ENCODE measurements at places on chromosomes 11 and 22. TPM values are rescaled to one million over a fixed set of nuclear protein-coding genes. Genes with fewer than 3 reads are reported as not detected.
A peak's percentile ranks its signal among the peaks of the same experiment; 100 is the strongest.

GRCh38 chr11:30501744-30502143, 84.4 kb downstream of the MPPED2 start:
- no peak for DNase-seq

DNA sequence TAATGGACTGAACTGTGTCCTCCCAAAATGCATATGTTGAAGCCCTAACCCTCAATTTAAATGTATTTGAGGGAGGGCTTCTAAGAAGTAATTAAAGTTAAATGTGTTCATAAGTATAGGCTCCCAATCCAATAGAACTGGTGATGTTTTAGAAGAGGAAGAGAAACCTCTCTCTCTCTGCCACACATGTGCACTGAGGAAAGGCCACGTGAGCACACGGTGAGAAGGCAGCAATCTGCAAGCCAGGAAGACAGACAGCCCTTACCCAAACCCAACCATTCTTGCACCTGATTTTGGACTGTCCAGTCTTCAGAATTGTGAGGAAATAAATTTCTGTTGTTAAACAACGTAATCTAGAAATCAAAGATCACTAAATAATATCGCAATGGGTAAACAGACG, 501.5 kb upstream of the ARHGAP42 start:
- DNase-seq, result no peak

DNA sequence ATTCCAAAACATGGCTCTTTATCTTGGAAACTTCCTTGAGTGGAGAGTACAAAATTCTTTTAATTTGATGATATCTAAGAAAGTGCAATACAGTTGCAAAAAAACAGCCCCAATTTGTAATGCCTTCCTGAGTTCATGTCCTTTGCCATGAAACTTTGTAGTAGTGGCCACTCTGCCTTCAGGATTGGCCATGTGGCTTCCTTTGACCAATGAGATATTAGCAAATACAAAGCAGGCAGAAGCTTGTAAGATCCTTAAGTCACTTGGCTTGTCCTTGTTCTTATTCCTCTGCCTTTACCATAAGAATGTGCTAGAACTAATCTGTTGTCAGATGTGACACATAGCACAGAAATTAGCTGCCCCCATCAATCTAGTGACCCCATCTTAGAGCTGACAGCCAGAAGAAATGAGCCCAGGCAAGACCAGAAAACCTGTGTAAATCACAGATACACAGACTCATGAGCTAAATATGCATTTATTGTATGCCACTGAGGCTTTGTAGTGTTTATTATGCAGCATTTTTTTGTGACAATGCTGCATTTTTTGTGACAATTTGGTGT, 29.8 kb upstream of the BLID start:
- DNase-seq, result no peak

GRCh38 chr11:16318320-16318719, 38.0 kb downstream of the SOX6 start:
- no peak for DNase-seq

GRCh38 chr11:59426361-59427067, at the start of gene OR5A2:
Gene OR5A2 (minus strand): TSS chr11:59426413. CDS start chr11:59422953, 3,460 bp downstream.
- no peak for DNase-seq

DNA sequence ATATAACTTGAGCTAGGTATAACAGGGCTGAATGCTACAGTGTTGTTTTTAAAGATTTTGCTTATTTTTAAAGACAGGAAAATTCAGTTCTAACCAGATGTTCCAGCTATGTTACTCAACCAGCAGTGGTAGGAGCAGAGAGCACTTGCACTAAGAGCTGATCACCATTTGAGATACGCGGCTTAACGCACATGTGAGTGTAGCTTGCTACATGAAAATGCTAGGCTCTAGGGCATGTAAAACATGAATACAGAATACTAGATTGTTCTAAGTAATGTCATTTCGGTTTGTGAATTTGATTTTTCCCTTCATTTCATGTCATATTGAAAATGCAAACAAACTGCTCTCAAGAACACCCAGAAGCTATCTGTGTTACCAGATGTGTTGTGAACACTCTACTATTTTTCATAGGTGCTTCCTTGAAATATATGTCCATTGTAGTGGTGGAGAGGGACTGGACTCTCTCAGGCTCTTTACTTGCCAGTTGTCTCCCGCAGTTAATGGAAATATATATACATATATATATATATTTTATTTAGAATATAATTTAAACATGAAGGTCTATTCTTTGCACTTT, 10.8 kb upstream of the TECTA start:
- DNase-seq, result no peak

GRCh38 chr22:45671783-45672563, at the start of gene ATXN10:
Gene ATXN10 (plus strand): TSS chr22:45671834. CDS start chr22:45672064, 230 bp downstream.
- DNase-seq, result peak; percentile 74

- DNase-seq, result no peak
These were observed 1161.1 kb downstream of the BRD1 start for GRCh38 chr22:48666620-48667019.

DNA sequence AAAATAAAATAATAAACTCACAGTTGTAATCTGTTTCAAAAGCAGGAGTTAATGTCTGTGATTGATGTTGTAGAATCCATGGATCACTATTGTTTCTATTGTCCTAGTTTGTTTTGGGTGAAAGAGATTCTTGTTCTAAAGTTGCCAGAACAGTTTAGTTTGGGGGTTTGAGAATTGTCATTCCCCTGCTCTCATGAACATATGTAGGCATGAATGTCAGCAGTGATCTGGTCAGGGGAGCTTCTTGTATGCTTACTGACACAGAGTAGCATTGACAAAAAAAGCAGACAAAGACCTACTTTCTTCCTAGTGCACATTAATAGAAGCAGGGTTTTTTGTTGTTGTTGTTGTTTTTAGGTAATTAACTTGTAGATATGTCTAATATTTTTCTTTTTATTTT, 38.6 kb downstream of the ARHGAP1 start:
- no peak for DNase-seq

The PLAAT3 gene
- total RNA-seq, result 4.7 TPM

The TEX12 gene
- total RNA-seq, result not detected

The IRAG1 gene
- not detected for total RNA-seq

Data from CD4-positive, alpha-beta memory T cell (primary cell).